ENCODE measurements at places on chromosomes 3 and 15.

DNA sequence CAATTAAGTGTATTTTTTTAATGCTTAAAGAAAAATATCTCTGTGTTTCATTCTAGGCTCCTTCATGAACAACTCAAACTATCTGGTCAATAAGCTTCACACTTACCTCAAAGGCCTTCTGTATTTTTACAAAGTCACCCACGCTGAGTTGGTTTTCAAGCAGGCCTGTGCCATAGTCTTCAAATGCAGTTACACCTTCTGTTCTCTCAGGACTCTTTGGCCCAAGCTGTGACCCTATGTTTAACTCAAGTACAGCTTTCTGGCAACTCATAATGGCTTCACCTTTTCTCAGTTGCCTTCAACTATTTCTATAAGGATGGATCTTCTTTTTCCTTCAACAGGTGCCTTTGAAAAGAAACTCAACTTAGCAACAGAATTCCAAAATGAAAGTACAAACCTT lies 587 bp downstream of the WDR49 start:
- DNase-seq, result no peak

DNA sequence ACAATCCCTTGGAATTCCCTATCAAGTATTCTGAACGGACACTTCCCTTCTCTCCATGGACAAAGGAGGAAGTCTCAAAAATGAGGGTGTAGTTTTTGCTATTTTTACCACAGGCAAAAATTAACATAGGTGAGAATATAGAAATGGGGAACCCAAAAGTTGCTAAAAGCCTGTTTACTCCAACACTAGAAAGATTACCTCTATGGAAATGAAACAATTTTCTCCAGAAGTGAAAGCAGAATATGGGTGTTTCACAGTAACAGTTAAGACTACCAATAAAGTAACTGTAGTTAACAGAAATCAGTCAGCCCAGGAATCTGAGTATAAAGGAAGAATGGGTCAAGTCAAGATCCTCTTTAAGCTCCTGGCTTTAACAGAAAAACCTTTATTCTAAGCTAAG lies 9.3 kb downstream of the TRA2B start:
- DNase-seq, result no peak

DNA sequence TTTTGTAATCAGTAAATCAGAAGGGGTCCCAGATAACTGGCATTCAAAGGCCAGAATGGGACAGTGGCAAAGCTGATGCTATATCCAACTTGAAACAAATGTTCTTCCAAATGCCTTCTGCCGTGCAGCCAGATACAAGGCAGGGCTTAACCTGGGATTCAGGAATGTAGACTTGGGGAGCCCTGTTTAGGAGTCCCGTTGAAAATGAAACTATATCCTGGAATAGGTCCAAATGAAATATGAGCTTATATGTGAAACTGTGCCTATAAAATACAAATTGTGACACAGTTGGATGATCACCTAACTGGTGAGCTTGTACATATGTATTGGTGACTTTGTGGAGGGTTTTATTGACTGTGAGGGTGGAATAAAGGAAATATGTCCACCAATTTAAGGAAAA lies 28.7 kb downstream of the FRMD4B start:
- no peak for DNase-seq

GRCh38 chr15:65695081-65695480 lies 73.3 kb downstream of the SLC24A1 start:
- no peak for DNase-seq

- no peak for DNase-seq
These were observed 60.0 kb upstream of the FLNB start for GRCh38 chr3:57948080-57948671.

DNA sequence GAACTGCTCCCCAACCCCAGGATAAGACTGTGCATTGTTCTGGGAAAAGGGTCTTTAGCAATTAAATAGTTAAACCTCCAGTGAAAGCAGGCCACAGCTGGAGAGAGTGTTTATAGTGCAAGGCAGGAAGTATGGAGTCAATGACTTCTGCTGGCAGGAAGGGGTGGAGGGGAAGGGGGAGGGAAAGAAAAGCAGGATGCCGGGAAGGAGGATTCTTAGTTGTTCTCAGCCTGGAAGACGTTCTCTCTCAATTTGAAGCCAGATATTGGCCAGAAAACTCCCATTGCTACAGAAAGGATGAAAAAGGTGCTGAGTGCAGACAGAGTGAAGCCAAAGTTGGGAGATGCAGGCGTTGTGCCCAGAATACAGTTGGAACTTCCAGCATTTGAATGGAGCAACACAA lies 35.7 kb upstream of the ACTL6A start:
- peak; percentile 12 for DNase-seq

DNA sequence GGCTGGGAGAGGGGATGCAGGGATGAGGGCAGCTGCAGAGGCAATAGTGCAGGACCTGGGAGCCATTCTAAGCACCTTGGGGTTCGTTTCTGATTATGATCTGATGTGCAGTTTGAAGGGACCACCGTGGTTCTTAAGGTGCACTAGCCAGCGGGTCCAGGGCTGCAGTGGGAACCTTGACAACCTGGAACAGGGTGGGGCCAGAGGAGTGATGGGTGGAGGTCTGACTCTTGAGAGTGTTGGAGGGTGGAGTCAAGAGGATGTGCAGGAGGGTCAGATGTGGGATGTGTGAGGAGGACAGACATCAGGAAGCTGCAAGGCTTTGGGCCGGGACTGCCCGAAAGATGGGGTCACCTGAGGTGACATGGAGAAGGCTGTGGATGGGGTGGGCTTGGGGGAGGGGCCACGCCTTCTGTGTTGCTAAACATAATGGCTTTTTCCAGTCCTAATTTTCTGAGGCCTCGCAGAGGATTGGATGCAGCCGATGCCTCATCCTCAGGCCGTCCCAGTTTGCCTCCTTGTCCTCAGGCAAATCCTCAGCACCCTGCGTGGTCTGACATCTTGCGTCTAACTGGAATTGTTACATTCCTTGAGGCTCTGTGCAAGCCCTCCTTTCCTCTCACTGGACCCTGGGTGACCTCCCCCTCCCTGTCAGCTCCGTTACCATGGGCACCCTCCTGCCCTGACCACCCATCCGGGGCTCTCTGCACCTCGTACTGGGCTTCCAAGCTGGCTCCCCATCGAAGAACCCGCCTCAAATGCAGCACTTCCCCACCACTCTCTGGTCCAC lies 61.4 kb upstream of the TRPM1 start:
- no peak for DNase-seq

DNA sequence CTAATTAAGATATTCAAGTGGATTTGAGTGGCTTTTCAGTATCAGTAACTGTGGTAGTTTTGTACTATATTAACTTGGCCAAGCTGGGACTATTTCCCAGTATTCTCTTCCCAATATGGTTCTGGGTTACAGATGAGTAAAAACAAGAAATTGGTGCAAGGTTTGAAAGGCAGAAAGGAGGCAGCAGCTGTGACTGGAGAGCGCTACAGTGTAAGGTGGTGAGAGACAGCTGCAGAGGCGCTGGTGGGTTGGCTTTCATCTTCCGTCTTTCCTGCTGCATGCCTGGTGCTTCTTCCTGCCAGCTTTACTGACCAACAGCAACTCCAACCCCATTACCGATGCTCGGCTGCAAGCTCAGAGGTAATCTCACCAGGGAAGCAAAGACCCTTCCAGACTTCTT lies 9.8 kb downstream of the DPH3 start:
- no peak for DNase-seq

GRCh38 chr3:30520699-30521098 lies 85.7 kb upstream of the TGFBR2 start:
- no peak for DNase-seq

DNA sequence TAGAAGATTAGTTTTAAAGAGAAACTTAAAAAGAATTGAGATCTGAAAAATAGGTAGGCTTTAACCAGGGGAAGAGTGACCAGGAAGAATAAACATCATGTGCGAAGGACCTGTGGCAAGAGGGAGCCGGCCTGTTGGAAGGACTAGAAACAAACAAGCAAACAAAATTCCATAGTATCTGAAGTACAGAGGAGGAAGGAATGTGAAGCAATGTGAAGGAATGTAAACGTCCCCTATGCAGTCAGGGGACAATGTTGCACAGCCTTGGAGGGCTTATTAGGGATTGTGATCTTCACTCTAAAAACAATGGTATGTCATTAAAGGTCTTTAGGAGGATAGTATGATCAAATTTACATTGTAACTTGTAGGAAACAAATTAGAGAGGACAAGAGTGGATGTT lies 84.4 kb upstream of the PLCL2 start:
- no peak for DNase-seq

GRCh38 chr3:123105201-123106189 lies 38.7 kb downstream of the PDIA5 start:
- no peak for DNase-seq

GRCh38 chr3:52086976-52087663 lies 30.7 kb upstream of the DUSP7 start:
- DNase-seq, result no peak

DNA sequence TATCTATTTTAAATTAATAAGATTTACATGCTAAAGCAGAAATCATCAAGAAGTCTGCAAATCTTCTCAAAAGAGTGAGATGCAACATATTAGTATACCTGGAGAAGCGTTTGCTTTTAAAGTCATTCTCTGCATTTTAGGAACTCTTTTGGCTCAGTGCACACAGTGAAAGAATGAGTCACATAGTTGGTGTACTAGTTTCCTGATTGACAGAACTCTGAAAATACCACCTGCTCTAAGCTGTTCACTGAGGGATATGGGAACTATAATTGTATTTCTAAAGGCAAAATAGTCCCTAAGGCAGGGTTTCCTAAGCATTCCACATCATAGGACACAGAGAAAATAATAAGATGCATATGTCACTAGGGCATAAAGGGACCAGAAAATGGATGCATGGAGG lies 838.5 kb downstream of the DIPK2A start:
- DNase-seq, result no peak

- DNase-seq, result peak; percentile 27
These were observed 39.4 kb upstream of the FRMD4B start for GRCh38 chr3:69425249-69425648.

Data from HFFc6 (cell line).